ENCODE measurements at places on chromosomes 1 and 21.
A peak's percentile ranks its signal among the peaks of the same experiment; 100 is the strongest.

GRCh38 chr1:57384901-57385300, 39.0 kb downstream of the DAB1 start:
- no peak for DNase-seq

GRCh38 chr1:222994511-222995235, 148.4 kb downstream of the TLR5 start:
- no peak for DNase-seq

DNA sequence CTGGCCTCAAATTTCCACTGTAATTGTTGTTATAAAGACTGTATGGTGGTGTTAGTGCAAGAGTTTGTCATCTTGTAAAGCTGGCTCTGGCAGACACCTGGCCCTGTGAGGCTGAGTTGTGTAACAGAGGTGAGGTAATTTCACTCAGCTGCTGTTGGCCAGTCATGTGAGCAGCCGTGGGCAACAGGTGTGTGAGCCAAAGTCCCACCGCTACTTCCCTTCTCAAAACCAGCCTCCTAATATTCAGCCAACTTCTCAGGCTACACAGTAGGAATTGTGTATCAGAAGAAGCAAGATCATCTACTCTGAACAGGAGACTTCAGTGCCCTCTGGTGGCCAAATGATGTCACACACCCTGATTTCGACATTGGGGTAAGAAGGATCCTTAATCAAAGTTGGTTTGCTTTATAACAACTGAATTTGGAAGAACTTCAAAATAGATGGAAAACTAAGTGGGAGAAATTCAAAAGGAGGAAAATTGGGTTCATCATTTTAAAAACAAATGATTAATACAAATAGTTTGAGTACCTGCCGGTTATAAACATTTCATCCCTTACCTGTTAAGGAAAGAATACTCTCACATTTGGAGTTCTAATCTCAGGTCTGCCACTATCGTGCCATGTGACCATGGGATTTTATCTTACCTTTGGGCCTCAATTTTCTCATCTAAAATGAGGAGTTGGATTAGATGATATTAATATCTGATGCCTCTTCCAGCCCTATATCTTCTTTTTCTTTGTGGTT, 2.6 kb upstream of the CREG1 start:
- DNase-seq = peak; percentile 63

DNA sequence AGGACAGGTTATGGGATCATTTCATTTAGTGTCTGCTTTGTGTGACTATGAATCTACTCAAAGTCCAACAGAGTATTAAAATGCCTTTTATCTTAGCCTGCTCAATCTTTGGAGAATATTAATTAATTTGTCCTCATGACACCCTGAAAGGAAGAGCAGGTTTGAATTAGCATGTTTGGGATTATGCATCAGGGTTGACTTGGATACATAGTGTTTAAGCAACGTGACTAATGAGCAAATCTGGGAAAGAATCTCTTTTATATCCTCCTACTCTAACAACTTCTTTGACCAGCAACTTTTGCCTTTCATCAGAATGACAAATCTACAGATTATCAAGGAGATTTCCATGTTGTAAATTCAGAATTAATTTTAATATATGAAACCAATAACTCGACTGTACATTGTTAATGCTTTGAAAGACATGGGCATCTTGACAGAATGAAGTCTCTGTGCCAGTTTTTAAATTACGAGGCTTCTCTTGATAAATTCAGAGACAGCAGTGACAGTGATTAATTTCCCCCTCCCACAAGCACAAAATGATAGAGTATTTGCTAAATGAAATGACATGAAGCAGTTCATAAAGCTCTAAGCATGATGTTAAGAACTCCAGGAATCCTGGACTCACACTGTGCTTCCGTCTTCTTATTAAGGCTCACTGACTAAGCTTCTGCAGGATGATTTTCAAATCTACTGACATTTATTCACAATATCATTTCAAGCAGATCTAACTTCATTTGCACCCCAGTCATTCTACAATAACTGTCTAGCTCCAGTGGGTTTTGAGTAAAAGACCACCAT, 156.5 kb downstream of the PCNX2 start:
- no peak for DNase-seq

DNA sequence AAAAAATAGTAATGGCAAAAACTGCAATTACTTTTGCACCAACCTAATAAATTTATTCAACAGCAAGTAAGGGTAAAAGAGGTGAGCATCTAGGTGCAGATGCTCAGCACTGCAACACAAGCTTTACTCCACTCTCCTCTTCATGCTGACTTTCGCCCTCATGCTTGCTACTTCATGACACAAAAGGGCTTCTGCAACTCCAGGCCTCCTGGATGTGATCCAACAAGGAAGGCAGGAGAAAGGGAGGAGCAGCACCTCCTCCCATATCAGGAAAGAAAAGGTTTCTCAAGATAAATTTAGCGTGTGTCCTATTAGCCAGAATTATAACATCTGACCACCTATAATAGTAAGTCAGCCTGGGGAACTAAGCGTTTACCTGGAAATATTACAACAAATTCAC, 11.6 kb downstream of the SYF2 start:
- no peak for DNase-seq

Data from stimulated activated CD8-positive, alpha-beta memory T cell treated with anti-CD3 and anti-CD28 coated beads, Interleukin-7, amount 100 ng/mL, for 1 hour (primary cell).